ENCODE measurements at places on chromosomes 2 and 18. TPM values are rescaled to one million over a fixed set of nuclear protein-coding genes. Genes with fewer than 3 reads are reported as not detected.

Gene COX7A2L
- 103 TPM for total RNA-seq

Gene ABCG8
- 0.74 TPM for total RNA-seq

Gene ANKRD30B
- total RNA-seq: not detected

Gene GPR39
- 1.7 TPM for total RNA-seq

Gene PSD4
- total RNA-seq: 3.0 TPM

Gene CYP20A1
- 20.2 TPM for total RNA-seq

Measured in temporal lobe (tissue), 4 donors.